ENCODE measurements at places on chromosomes 12 and 14.
A peak's percentile ranks its signal among the peaks of the same experiment; 100 is the strongest.

DNA sequence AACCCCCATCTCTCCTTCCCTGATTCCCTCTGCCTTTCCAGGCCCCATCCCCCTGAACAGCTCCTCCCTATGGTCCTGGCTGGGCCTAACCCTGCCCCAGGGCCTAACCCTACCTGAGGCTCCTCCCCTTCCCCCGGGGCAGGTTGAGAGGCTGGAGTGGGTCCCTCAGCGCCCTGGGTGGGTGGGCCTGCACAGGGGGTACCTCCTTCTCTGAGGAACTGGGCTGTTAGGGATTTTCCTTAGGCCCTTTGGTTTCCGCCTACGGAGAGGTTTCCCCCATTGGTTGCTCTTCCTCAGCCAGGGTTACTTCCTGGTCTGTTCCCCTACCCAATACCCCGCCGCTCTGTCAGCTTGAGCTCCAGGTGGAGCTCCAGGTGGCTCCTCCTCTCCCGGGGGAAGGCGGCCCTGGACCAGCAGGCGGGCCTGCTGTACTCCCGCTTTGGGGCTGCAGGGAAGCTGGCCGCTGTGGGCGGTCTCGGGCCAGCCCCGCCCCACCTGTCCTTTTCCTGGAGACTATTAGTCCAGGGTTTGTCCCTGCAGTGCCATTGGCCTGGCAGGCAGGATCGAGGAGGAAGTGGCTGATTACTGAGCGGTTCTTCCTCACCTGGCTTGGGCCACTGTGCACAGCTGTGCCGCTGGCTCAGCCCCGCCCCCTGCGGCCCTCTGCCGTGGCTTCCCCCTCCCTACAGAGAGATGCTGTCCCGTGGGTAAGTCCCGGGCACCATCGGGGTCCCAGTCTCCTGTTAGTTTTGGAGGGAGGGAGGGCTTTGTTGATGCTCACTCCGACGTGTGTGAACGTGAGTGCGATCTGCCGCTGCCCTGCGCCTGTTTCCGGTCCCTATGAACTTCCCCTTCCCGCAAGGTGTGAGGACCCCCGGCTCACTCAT is 2.5 kb downstream of the C12orf57 start:
- peak; percentile 84 for DNase-seq

DNA sequence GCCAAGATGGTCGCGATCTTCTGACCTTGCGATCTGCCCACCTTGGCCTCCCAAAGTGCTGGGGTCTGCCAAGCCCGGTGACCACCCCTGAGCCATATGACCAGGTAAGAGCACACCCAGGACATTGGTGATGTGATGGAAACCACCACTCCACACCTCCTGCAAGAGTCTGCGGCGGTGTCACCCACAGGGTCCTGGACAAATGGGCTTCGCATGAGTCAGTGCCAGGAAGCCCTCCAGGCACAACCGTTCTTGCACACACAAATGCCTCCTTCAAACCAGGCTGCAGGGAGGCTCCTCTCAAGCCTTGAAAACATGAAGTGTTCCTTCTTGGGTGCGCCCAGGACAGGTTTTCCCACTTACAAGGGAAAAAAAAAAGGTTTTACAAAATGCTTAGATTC is 16.6 kb downstream of the PITPNM2 start:
- no peak for DNase-seq

DNA sequence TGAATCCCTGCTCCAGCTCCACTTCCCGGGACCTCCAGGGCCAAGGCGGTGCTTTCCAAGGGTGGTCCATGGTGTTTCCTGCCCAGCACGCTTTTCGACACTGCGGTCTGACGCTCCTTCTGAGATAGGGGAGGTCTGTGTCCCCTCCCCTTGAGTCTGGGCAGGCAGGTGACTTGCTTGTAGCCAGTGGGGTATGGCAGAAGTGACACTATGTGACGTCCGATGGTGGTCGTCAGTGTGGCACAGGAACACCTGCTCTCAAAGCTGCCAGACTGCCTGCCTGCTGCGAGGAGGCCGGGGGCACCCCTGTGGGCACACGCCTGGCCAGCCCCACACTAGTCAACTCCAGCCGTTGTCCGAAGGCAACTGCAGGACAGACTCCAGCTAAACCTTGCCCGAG is 16.0 kb upstream of the TRAF3 start:
- no peak for DNase-seq

DNA sequence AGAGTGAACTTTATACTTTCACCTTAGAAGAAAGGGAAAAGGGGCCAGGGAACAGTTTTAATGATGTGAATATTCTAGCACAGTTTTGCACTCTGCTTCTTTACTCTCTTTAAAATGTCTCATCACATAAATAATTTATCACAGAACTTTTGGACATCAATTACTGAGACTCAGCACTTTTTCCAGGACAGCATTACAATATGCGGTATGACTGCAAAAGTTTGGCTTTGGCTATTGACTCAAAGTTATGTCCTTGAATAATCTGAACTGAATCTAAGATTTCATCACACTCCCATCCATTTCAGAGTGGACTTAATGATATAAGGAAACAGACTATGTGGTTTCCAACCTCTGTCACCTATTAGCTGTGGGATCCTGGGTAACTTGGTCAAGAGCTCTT is 11.7 kb downstream of the CCER1 start:
- no peak for DNase-seq

GRCh38 chr14:76056128-76056527 is 70.6 kb downstream of the IFT43 start:
- no peak for DNase-seq

DNA sequence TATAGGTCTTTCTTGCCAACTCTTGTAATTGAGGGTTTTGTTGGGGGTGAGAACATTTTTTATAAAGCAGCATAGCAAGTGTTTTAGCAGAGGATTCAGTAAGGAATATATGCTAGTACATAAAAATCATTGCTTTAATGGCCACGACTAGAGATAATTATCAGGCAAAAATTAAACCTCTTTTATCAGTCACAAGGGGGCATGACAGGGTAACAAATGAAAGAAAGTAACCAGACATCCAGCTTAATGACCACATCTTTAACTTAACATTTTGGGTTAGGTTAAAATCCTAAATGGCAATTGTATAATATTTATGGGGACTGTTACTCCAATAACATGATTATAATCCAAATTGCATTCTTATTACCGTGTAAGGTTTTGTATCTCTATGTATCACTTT is 119.6 kb downstream of the LRRIQ1 start:
- no peak for DNase-seq

- DNase-seq: no peak
Observed at GRCh38 chr12:5945071-5946008, at the start of gene ANO2. ANO2 (minus strand) TSS chr12:5945259; CDS start chr12:5945217, 42 bp downstream.

DNA sequence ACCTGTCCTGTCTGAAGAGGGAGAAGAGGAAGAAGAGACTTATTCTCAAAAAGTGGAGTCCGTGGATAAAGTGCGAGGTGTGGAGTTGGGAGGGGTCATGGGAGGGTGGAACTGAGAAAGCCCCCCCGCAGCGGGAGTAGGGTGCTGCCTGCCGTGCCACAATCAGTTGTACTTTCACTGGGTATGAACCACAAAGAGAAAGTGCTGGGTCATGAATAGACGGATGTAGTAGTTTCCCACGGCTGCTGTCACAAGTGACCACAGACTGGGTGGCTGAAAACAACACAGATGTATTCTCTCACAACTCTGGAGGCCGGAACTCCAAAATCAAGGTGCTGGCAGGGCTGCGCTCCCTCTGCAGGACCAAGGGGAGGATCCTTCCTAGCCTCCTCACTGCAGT is 5.5 kb downstream of the DNAH10 start:
- DNase-seq: no peak

DNA sequence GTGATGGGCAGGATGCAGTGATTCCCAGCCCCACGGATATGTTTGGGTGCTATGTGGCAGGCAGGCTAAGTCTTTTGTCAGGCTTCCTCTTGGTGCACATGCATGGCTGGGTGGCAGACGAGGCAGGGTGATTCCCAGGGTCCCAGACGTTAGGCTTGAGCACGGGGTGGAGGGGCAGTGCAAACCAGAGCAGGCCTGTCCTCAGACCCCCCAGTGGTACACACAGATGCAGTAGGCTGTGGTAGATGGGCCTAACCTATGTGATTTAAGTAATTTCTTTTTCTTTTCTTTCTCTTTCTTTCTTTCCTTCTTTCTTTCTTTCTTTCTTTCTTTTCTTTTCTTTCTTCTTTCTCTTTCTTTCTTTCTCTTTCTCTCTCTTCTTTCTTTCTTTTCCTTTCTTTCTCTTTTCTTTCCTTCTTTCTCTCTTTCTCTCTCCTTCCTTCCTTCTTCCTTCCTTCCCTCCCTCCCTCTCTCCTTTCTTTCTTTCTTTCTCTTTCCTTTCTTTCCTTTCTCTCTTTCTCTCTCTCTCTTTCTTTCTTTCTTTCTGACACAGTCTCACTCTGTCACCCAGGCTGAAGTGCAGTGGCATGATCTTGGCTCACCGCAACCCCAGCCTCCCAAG is 41.6 kb downstream of the PIK3C2G start:
- no peak for DNase-seq

GRCh38 chr14:96746101-96746500 is 51.1 kb upstream of the VRK1 start:
- no peak for DNase-seq

DNA sequence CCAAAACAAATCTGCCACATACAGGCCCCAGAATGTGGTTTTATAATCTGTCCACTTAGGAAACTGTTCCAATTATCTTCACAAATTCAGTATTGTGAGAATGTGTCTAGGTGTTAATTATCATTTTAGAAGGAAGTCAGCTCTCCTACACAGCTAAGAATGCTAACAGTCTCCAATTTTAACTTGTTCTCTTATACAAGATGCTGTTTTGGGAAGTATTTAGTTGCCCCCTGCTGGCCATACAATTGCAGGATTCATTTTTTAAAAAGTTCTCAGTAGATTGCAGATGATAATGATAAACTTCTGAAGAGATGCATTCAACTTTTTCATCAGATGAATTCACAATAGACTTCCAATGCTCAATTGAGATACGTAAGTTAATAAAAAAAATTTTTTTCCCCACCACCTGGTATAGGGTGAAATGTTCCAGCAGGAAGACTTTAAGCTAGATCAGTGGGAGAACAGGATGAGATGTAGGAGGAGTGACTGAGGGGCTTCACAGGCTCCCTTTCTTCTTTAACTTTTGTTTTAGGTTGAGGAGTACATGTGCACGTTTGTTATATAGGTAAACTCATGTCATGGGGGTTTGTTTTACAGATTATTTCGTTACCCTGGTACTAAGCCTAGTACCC is 27.3 kb upstream of the OSBPL8 start:
- no peak for DNase-seq

- no peak for DNase-seq
Observed at GRCh38 chr12:50537538-50537919, 32.7 kb downstream of the DIP2B start.

- DNase-seq: no peak
Observed at GRCh38 chr12:69932154-69932553, 107.1 kb downstream of the MYRFL start.

DNA sequence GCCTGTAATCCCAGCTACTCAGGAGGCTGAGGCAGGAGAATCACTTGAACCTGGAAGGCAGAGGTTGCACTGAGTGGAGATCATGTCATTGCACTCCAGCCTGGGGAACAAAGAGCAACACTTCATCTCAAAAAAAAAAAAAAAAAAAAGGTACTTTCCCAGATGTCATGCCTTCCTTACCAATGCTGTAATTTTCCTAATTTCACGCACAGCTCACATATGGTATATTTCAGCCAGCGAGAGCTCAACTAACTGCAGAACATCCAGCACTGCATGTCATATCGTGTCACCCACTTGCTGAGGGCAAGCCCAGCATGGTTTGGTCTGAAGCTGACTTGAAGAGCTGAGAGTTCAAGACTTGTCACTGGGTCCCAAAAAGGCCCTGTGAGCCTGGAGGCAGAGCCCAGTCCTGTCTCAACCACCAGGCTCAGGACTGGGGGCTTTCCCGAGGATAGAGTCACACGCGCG is 29.0 kb downstream of the NFKBIA start:
- DNase-seq: no peak

- no peak for DNase-seq
Observed at GRCh38 chr12:60568914-60569313, 973.1 kb downstream of the SLC16A7 start.

DNA sequence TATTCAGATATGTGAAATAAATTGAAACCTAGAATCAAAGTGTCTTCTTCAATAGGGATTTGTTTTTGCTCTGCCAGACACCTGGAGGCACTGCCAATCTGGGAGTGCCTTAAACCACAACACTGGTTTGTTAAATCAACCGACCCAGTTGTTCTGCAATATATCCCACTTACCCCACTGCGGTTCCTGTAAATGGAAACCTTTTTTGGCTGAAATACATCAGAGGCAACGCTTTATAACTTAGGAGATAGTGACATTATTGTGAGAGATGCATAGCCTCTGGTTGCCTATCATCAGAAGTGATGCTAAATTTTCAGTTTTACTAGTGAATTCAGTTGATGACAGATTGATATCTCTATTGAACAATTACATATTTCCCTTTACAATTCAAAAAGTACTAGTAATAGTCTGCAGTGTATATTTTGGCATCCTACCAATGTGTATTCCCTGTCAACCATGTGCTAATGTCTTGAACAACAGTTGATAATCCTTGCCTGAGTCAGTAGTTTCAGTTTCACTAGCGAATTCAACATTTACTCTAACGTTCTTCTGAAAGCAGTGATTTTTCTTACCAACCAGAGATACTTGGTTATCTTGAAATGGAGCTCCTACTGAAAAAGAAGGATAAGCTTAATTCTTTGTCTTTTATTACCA is 30.5 kb downstream of the PPP2R5C start:
- DNase-seq: no peak

DNA sequence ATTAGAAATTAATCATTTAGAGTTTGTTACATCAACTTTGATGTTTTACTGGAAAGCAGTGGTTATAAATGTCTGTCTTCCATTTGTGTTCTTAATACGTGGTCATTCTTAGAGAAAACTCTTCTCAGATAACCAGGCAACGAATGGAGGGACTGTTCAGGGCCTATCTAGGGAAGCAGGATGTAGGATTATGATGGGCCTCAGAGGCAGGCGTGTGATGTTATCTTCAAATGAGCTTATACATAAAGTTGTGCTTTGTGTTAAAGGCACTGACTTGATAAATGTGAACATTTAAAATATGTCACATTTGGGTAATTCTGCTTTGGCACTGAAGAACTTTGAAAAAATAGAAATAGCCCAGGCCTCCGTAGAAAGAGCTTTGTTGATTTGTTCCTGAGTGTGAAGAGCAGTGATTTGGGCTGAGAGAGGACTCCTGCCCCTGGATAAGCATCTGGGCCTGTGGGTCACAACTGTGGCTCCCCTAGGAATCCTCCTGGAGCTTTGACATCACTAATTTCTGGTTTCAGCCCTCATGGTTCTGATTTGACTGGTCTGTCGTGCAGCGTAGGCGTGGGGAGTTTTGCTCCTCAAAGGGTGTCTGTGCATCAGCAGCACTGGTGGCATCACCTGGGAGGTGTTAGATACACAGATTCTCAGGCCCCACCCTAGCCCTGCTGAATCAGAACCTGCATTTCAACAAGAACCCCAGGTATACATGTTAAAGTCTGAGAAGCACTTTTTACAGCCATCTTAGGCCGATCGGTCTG is 55.4 kb downstream of the SAMD4A start:
- DNase-seq: no peak

All from kidney epithelial cell (primary cell).